ENCODE measurements at places on chromosomes 16 and 17.

- peak; percentile 52 for DNase-seq
These were observed 656 bp upstream of the KCTD13 start for GRCh38 chr16:29926711-29927052.

- no peak for DNase-seq
These were observed 4.6 kb upstream of the ATP2A1 start for GRCh38 chr16:28873543-28874201.

DNA sequence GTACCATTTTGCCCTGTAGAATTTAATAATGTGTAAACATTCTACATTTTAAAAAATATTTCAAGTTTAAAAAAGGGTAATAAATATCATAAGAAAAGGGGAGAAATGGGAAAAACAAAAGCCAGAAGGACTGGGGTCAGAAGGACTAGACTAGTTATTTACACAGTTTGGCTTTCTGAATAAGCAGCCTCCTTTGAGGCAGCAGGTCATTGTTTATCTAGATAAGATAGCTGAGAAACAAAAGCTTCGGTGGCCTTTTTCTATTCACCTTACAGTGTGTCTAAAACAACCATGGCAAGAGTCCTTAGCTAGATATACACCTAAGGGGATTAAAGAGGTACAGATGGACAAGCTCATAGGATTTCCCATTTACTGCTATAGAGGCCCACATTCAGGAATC lies 396.5 kb upstream of the PMFBP1 start:
- no peak for DNase-seq

- DNase-seq: no peak
These were observed 28.9 kb downstream of the WNT3 start for GRCh38 chr17:46789610-46790009.

DNA sequence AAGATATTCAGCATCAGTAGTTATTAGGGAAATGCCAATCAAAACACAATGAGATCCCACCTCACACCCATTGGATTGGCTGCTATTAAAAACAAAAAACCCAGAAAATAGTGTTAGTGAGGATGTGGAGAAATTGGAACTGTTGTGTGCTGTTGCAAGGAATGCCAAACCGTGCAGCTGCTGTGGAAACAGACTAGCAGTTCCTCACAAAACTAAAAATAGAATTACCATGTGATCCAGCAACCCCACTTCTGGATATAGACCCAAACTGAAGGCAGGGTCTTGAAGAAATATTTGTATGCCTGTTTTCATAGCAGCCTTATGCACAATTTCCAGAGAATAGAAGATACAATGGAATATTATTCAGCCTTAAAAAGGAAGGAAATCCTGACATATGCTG lies 46.0 kb downstream of the FOXK2 start:
- DNase-seq: no peak

GRCh38 chr17:28276011-28276410 lies 43.0 kb upstream of the TMEM97 start:
- DNase-seq: no peak

DNA sequence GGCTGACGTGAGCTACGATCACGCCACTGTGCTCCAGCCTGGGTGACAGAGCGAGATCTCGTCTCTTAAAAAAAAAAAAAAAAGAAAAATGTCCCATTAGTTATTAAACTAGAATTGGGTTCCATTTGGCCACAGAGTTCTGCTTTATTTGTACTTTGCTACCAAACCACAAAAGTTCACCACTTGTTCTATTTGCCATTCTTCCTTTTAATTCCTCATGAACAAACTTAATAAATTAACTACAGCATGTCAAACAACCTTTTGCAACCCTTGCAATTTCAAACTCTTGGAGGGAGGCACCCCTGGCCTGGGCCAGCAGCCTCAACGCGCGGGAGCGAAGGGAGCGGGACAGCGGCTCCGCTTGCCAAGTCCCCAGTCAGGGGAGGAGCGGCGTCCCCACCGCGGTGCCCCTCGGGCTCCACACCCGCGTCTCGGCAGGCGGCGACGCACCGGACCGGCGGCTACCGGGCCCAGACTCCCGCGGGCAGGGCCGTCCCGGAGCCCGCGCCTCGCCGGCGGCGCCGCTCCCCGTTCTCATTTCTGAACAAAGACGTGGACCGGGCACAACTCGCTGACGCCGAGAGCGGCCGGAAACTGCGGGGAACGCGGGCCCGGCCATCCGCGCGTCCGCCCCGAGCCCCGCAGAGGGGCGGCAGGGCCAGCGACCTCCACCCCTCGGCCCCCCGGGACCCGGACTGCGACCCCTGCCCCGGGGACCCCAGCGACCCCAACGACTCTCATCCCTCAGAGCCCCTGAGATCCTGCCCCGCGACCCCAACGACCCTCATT lies 775 bp downstream of the CYTH1 start:
- no peak for DNase-seq
